Stomach (tissue), 19 donors: ENCODE measurements at places on chromosomes 11 and 22.

GRCh38 chr22:29715240-29715639 is 4.6 kb upstream of the CABP7 start:
- DNase-seq: no peak

DNA sequence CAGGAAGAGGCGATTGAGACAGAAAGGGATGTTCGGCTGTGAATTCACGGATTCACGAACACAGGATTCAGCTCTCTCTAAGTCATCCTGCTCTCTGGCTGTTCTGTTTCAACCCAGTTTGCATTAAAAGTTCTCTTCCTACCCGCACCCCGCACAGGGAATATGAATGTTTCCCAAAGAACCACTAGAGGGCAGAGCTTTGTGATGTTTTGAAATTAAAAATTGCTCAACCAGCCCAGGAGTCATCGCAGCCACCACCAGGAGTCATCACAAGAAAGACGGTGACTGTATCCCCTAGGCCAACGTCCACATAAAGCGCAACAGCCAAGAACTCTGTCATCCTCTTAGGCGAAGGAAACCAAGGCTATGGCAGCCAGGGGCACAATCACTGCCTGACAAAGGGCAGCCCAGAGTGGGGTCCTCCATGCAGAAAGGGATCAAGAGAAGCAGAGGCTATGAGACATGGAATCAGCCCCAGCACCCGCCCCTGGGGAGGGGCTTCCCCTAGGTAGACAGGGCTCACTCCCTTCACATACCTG is 122.4 kb downstream of the WT1 start:
- DNase-seq: peak; percentile 65

DNA sequence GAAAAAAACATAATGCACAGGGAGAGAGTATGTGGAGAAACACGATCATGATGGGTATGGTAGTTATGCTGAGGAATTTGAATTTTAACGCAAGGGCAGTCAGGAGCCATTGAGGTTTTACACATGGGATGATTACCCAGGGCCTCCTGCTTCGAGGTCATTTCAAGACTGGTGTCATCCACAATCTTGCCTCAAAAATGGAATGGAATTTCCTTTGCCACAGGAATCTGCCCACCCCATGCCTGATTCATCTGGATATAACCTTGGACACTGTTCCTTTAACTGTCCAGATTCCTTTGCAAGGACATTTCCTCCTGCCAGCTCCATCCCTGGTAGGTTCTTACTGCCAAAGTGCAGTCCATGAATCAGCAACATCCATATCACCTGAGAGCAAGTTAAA is 655.9 kb upstream of the TENM4 start:
- no peak for DNase-seq

GRCh38 chr11:130710021-130710420 is 206.3 kb downstream of the SNX19 start:
- no peak for DNase-seq

GRCh38 chr11:10490398-10491241 is 35.6 kb downstream of the AMPD3 start:
- DNase-seq: peak; percentile 57

DNA sequence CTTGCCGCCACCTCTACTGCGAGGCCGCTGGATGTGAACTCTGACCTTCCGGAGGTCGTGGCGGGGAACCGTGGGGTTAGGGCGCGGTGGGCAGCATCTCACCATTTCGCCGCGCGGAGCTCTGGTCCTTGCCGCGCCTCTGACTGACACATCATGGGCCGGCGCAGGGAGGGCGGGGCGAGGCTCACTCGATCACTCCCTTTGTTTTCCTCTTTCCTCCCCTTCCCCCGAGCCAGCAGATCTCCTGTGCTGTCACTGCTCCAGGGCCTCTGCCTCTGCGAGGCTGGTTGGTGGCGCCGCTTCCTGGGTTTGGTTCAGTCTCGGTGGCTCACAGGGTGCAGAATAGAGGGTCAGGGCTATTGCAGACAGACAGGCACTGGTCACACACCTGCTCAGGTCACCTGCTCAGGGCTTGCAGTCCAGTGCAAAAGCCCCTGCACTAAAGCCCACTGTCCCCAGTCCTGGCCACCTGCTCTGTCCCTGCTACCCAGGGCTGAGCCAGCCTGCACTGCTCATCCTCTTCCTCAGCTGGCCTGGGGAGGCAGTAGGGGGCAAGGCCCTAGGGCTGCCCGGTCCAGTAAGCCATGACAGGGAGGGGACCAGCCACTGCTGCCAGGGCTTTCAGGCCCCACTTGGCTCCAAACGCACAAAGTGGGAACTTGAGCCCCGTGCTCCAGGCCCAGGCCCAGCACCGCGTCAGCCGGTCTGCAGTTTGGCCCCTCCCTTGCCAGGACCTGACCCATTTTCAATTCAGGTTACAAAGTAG is 36.2 kb downstream of the PISD start:
- peak; percentile 62 for DNase-seq

GRCh38 chr11:45880772-45881570 is 4.5 kb upstream of the MAPK8IP1 start:
- DNase-seq: peak; percentile 67

GRCh38 chr11:117976445-117976844 is 9.7 kb upstream of the IL10RA start:
- DNase-seq: no peak

DNA sequence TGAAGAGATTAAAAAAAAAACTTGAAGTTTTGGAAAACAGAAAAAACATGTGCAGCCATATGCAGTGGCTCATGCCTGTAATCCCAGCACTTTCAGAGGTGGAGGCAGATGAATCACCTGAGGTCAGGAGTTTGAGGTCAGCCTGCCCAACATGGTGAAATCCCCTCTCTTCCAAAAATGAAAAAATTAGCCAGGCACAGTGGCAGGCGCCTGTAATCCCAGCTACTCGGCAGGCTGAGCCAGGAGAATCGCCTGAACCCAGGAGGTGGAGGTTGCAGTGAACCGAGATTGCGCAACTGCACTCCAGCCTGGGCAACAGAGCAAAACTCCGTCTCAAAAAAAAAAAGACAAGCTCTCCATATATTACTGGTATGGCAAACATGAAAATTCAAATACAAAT is 7.6 kb downstream of the DLG2 start:
- DNase-seq: no peak

DNA sequence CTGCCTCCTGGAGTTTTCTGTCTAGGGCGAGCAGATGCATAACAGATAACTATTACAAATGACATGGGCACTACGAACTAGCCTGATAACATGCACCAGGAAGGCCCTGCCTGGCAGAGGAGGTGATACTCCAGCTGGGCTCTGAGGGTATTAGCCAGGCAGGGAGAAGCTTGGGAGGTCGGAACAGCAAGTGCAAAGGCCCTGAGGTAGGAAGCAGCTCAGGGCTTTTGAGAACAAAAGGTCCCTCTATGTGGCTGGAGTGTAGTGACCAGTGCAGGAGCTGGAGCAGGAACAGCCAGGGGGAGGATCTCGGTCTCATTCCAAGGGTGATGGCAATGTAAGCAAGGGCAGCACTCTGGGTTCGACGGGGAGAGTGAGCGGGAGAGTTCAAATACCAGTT is 61.6 kb upstream of the TCF20 start:
- no peak for DNase-seq

DNA sequence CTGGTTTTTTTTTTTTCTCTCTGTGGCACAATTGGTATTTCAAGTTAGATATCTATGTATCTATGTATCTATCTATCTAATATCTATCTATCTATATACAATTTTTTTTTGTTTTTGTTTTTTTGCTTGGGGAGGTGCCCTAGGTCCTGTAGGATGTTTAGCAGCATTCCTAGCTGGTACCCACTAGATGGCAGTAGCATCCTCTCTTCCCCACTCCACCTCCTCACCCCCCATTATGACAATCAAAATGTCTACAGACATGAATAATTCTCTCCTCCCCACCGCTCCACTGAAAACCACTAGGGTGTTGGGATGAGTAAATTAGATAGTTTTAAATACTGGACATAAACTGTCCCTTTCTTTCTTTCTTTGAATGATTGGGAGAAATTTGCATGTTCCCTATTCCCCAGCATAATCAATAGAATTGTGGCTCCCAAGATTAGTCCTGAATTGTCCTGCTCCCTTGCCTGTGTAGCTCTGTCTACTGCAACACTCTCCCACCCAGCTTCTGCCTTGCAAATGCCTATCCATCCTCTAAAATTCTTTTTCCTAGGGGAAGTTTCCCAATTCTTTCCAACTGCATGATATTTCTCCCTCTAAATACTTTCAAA is 1152.4 kb downstream of the LRRC4C start:
- no peak for DNase-seq

- peak; percentile 18 for DNase-seq
Observed at GRCh38 chr22:49965091-49966040, 4.8 kb downstream of the PIM3 start.

- DNase-seq: no peak
Observed at GRCh38 chr11:1671658-1672057, 25.3 kb upstream of the KRTAP5-6 start.

GRCh38 chr22:19730198-19730597 is 6.9 kb downstream of the GP1BB start:
- no peak for DNase-seq

DNA sequence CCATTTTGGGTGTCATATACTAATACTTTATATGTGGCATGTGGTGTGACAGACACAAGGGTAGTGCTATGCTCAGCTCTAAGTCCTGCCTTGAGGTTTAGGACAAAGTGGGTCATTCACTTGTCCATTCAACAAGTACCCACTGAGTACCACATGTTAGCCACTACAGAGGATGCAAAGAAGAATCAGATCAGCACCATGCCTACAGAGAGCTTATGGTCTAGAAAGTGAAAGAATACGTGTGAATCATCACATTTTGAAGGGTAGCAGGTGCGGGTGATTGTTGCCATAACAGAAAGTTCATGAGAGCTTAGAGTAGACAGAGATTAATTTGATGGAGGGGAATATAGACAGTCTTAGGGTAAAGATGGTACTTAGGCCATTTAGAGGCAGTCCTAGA is 18.3 kb downstream of the CLMP start:
- no peak for DNase-seq

GRCh38 chr11:99739464-99740089 is 718.8 kb downstream of the CNTN5 start:
- peak; percentile 65 for DNase-seq

GRCh38 chr11:78131956-78132355 is 7.5 kb downstream of the ALG8 start:
- no peak for DNase-seq

DNA sequence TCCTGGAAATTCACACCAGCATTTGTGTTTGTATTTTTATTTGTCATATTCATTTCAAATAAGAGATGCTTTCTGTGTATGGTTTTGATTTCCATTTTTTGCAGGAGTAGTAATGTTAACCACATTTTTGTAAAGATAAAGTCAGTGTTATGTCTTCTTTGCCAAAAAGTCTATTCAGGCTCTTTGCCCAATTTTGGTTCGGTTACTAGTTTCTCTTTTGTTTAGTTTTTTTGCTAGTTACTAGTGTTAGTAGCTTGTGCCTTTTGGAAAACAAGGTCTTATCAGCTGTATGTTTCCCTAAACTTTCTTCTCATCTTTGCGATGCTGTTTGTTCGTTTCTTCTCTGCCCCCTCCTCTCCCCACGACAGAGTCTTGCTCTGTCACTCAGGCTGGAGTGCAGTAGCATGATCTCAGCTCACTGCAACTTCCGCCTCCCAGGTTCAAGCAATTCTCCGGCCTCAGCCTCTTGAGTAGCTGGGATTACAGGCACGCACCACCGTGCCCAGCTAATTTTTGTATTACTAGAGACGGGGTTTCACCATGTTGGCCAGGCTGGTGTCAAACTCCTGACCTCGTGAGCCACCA is 112.3 kb upstream of the GRK3 start:
- no peak for DNase-seq

DNA sequence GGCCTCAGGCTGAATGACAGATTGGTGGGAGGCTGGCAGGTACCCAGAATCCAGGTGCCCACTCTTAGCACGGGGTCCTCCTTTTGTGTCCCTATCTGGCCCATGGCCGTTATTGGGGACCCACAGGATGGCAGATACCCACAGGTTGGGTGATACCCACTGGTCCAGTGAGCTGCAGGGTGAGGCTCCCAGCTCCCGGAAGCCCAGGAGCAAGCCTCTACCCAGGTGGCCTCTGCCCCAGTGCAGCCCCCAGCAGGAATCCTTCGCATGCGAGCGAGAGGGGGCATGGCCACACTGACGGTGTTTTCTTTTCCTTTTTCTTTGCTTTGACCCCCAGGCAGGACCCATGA is 116.1 kb downstream of the PHF21B start:
- no peak for DNase-seq

DNA sequence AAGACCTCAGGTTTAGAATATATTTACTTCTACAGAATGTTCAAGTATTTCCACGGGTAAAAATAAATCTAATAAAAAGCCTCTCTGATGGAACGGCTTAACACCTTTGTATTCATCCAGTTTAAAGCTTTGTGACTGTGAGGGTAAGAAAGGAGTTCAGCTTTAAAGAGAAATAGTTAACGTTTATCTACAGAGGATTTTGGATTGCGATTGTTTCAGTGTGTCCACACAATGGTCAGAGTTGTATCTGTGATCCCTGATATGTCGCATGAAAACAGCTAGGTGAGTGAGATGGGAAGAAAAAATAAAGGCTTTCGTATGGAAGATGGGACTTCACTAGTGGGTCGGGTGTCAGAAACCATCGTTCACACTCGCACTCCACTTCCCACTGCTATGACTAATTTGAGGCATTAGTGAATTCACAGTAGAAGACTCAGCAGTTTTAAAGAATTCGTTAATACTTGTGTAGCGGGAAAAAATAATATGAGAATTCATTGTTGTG is 1.6 kb downstream of the APLP2 start:
- DNase-seq: peak; percentile 46

DNA sequence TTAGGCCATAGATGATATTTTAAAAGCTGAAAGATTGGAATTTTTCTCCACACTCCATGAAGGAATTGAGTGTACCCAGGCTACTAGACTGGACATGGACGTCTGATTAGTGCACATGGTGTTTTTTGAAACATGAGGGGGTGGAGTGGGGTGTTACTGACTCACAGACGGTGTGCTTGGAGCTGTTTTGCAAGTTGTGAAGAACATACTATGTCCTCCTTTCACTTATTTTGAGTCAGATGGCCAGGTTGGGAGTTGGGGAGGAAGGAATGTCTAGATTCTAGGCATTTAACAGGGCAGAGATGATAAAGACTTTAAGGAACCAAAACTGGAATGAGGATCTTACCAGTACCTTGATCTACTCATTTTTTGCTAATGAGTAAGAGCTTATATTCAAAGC is 158.1 kb upstream of the MTNR1B start:
- no peak for DNase-seq

- no peak for DNase-seq
Observed at GRCh38 chr11:64245401-64245796, 1.3 kb downstream of the PPP1R14B start.
